Stimulated activated naive B cell treated with anti-CD40 and anti-IgM and Interleukin-4, amounts not matched to agents 10 μg/mL and 1 μg/mL and 100 μg/mL, for 72 hours (primary cell): ENCODE measurements at places on chromosomes 1 and 21.

- no peak for DNase-seq
- H3K36me3 ChIP-seq, result peaks cover 35% of the 10 kb centered on the region
- peak overlapping the region; percentile 100 for H3K27ac ChIP-seq
- peak overlapping the region; percentile 99 for H3K4me3 ChIP-seq
- no peaks in the 10 kb centered on the region for H3K27me3 ChIP-seq
- peaks cover 45% of the 10 kb centered on the region for H3K4me1 ChIP-seq
These were observed 544 bp upstream of the CCT8 start for GRCh38 chr21:29074007-29074376.

DNA sequence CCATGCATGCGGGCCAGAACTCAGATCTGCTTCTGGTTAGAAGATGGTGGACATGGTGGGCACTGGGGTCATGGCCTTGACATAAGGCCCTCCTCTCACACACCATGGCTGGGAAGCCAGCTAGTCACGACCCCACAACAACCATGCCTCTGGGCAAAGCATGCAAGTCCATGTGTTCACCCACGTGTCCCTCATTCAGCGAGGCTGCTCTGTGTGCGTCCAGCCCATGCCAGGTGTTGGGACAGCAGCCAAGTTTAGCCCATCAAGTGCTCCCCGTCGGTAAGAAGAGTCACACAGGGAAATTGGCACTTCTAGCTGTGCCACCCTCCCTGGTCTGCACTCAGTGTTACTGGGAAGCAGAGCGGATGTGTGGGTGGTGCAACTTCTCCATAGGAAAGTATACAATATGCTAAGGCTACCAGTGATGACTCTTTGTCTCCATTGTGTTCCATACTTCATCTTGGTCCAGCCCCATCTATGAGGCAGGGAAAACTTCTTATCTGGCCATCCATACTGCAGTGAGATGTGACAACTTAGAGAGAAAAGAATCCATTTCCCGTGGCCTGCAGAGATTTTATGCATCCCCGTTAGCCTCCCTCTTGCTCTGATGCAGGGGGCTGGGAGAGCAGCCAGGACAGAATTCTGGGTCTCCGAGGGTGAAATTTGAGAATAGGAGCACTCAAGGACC, 198.0 kb downstream of the GRIK3 start:
- no peak overlapping the region for H3K4me3 ChIP-seq
- DNase-seq, result no peak
- H3K27me3 ChIP-seq, result peaks cover 12% of the 10 kb centered on the region
- no peaks in the 10 kb centered on the region for H3K36me3 ChIP-seq
- H3K4me1 ChIP-seq, result no peaks in the 10 kb centered on the region

- H3K4me3 ChIP-seq, result no peak overlapping the region
- no peak for DNase-seq
- peaks cover 4% of the 10 kb centered on the region for H3K4me1 ChIP-seq
These were observed 315.0 kb upstream of the POU3F1 start for GRCh38 chr1:38361566-38361965.

- no peak for DNase-seq
- H3K27me3 ChIP-seq, result no peaks in the 10 kb centered on the region
- H3K27ac ChIP-seq, result no peak overlapping the region
- no peaks in the 10 kb centered on the region for H3K36me3 ChIP-seq
- H3K4me1 ChIP-seq, result no peaks in the 10 kb centered on the region
- no peak overlapping the region for H3K4me3 ChIP-seq
These were observed 409.6 kb upstream of the ZRANB2 start for GRCh38 chr1:71490432-71490831.

- peak overlapping the region; percentile 25 for H3K27ac ChIP-seq
- no peaks in the 10 kb centered on the region for H3K27me3 ChIP-seq
- H3K4me1 ChIP-seq, result peaks cover 35% of the 10 kb centered on the region
- H3K4me3 ChIP-seq, result no peak overlapping the region
These were observed 112.7 kb downstream of the VPS13D start for GRCh38 chr1:12342401-12343003.

DNA sequence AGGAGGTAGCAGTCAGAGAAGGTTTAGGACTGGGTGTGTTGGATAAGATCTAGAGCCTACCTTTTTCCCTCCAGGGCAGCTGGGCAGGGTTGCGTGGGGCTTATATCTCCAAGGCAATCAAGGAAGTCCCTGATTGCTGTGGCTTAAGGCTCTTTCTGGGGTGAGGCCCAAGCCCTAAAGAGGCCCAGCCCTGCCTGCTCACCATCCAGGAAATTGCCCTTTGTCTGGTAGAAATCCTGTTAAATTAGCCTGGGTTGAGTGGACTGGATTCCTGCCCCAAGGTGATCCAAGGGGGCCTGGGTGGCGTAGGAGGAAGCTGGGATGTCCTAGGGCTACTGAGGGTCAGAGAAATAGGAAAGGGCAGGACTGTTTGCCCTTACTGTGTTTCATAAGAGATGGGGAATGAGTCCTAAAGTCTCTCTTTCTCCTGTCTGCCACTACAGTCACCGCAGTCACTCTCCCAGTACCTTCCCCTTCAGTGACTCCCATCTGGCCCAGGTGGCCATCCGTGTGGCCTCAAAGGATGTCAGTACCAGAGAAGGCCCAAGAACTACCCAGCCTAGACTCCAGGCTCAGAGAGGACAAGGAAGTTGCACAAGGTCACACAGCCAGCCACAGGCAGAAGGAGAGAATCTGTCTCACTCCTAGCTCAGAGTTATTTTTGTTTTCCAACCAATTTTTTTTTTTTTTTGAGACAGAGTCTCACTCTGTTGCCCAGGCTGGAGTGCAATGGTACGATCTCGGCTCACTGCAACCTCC, 25.8 kb downstream of the MFSD2A start:
- no peak for DNase-seq
- no peak overlapping the region for H3K27ac ChIP-seq
- peaks cover 19% of the 10 kb centered on the region for H3K4me1 ChIP-seq
- no peaks in the 10 kb centered on the region for H3K27me3 ChIP-seq
- no peak overlapping the region for H3K4me3 ChIP-seq
- H3K36me3 ChIP-seq, result no peaks in the 10 kb centered on the region

DNA sequence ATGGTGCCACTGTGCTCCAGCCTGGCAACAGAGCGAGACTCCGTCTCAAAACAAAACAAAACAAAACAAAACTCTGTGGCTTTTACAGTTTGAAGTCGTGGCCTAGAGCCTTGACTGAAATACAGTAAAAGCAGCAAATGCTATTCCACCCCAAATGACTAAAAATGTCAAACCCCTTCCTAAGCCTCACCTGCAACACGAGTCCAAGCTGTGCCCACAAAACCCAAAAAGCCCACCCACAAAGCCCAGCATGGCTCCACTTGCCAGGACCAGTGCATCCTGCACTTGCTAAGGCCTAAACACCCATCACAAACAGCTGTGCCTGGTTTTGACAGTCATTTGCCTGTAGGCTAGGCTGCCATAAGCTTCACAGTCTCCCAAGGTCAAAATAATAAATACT, 21.3 kb downstream of the VAV3 start:
- H3K4me1 ChIP-seq, result peaks cover 39% of the 10 kb centered on the region
- DNase-seq, result no peak
- peaks cover 3% of the 10 kb centered on the region for H3K36me3 ChIP-seq
- H3K27me3 ChIP-seq, result no peaks in the 10 kb centered on the region
- no peak overlapping the region for H3K4me3 ChIP-seq
- no peak overlapping the region for H3K27ac ChIP-seq

DNA sequence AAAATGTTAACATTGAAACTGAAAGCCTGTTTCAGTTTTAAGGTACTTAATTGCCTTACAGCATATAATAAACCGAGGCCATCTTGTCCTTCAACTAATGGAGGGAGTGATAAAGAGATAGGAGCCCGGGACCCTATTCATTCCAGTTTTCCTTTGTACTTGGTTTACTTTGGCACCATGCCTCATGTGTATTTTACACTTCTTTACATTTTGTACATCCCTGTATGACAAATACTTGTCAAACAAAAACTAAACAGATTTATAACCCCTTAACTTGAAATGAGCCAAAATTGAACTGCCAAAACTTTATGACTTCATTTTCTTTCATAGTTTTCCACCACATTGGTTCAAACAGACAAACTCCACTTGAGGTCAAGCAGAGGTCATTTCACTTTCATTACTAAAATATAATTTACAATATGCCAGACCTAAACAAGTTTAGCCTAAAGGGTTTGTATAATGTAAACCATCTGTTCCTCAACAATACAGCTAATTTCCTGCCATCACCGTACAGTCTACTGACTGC, 30.9 kb upstream of the UBE2U start:
- DNase-seq, result no peak
- peaks cover 21% of the 10 kb centered on the region for H3K4me1 ChIP-seq
- H3K27ac ChIP-seq, result no peak overlapping the region
- H3K27me3 ChIP-seq, result peaks cover 7% of the 10 kb centered on the region
- H3K36me3 ChIP-seq, result peaks cover 6% of the 10 kb centered on the region

- no peak overlapping the region for H3K4me3 ChIP-seq
- H3K27ac ChIP-seq, result no peak overlapping the region
- DNase-seq, result no peak
- no peaks in the 10 kb centered on the region for H3K36me3 ChIP-seq
- no peaks in the 10 kb centered on the region for H3K4me1 ChIP-seq
- H3K27me3 ChIP-seq, result peaks cover 22% of the 10 kb centered on the region
These were observed 395.8 kb downstream of the PTPRU start for GRCh38 chr1:29631836-29632805.

DNA sequence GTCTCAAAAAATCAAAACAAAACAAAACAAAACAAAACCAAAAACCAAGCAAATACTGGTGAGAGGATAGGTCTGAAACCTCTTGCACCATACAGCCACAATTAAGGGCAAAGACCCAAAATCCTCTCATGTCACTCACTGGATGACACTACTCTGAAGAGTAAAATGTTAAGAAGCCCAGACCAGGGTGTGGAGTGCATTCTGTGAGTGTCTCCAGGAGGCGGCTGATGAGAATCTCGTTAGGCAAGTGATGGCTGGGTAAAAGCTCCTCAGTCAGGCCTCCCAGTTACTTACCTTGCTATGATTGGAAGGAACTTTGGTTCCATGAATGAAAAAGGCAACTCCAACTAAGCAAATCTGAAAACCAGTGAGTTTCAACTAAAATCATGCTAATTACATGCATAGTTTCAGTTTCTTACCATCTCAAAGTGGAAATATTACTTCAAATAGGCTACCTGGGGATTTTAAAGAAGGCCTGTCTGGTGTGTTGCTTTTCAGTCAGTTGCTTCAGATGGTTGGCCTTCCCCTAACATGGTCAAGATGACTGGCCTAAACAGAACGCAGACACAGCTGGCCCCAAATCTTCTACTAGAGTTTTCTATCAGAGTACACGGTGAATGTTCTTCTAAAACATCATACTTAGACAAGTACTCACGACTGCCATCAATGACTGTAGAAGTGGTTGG, 95.1 kb downstream of the KIAA0319L start:
- no peak overlapping the region for H3K4me3 ChIP-seq
- H3K4me1 ChIP-seq, result no peaks in the 10 kb centered on the region
- H3K36me3 ChIP-seq, result peaks cover 57% of the 10 kb centered on the region
- DNase-seq, result no peak
- H3K27ac ChIP-seq, result no peak overlapping the region
- no peaks in the 10 kb centered on the region for H3K27me3 ChIP-seq

DNA sequence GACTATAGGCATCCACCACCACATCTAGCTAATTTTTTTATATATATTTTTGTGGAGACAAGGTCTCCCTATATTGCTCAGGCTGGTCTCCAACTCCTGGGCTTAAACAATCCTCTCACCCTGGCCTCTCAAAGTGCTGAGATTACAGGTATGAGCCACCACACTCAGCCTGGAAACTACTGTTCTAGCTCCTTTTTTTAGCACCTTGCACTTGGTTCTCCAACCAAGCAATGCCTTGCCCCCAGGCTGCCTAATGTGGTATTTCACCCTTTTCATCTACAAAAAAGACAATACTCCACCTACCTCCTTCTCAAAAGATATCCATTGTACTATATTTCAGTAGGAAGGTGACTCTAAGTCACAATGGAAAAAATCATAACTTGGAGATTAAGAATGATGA, 6.7 kb downstream of the ARNT start:
- H3K36me3 ChIP-seq, result peaks cover 43% of the 10 kb centered on the region
- peaks cover 56% of the 10 kb centered on the region for H3K4me1 ChIP-seq
- DNase-seq, result no peak
- H3K27me3 ChIP-seq, result no peaks in the 10 kb centered on the region
- H3K27ac ChIP-seq, result no peak overlapping the region

DNA sequence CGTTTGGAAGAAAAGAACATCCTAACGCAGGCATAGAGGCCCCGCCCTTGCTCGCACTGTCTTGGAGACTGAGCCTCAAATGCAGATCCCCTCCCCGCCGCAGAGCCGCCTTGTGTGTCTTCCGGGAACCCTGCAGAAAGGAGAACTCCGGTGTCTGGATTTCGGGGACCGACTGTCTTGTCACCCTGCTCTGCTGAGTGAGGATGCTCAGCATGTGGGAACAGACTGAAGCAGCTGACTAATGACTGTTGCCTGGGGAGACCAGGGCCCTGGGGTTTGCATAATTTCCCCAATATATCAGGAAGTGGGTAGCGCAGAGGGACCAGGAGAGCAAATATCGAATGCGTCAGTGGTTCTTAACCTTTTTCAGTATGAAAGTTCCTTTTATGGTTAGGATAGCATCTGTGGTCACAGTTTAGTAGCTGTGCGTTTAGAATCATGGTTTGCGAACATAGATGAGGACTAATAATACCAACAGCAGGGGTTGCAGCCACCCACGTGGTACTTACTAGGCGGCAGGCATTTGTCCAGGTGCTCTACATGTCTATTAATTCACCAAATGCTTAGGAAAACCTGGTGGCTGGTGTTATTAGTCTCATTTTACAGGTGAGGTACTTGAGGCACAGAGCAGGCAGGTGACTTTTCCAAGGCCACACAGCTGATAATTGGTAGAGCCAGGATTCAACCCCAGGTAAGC, 14.3 kb downstream of the GPR137B start:
- H3K27me3 ChIP-seq, result no peaks in the 10 kb centered on the region
- H3K4me3 ChIP-seq, result peak overlapping the region; percentile 40
- H3K36me3 ChIP-seq, result peaks cover 75% of the 10 kb centered on the region
- DNase-seq, result peak; percentile 83
- H3K4me1 ChIP-seq, result peaks cover 57% of the 10 kb centered on the region

GRCh38 chr1:102872526-102872925, 235.8 kb downstream of the COL11A1 start:
- no peak overlapping the region for H3K27ac ChIP-seq
- H3K4me3 ChIP-seq, result no peak overlapping the region
- DNase-seq, result no peak
- H3K36me3 ChIP-seq, result no peaks in the 10 kb centered on the region
- no peaks in the 10 kb centered on the region for H3K4me1 ChIP-seq

GRCh38 chr1:2128189-2128901, 66.2 kb downstream of the FAAP20 start:
- H3K36me3 ChIP-seq, result no peaks in the 10 kb centered on the region
- no peak overlapping the region for H3K27ac ChIP-seq
- H3K4me3 ChIP-seq, result no peak overlapping the region
- H3K27me3 ChIP-seq, result no peaks in the 10 kb centered on the region
- H3K4me1 ChIP-seq, result peaks cover 61% of the 10 kb centered on the region
- DNase-seq, result no peak

- H3K4me1 ChIP-seq, result no peaks in the 10 kb centered on the region
- no peak overlapping the region for H3K27ac ChIP-seq
- peaks cover 28% of the 10 kb centered on the region for H3K36me3 ChIP-seq
- peaks cover 21% of the 10 kb centered on the region for H3K27me3 ChIP-seq
- no peak overlapping the region for H3K4me3 ChIP-seq
These were observed 19.5 kb downstream of the S100B start for GRCh38 chr21:46585191-46585953.

GRCh38 chr21:27291006-27291405, 324.1 kb upstream of the ADAMTS5 start:
- no peaks in the 10 kb centered on the region for H3K36me3 ChIP-seq
- no peak overlapping the region for H3K4me3 ChIP-seq
- H3K4me1 ChIP-seq, result no peaks in the 10 kb centered on the region
- DNase-seq, result no peak

GRCh38 chr21:44939532-44940115, at the start of gene SLX9:
TSS of gene SLX9 (plus strand) at chr21:44940029. CDS start at chr21:44940058, 29 bp downstream.
- H3K4me3 ChIP-seq, result peak within 1 kb of the TSS; percentile 89
- peak within 1 kb of the TSS; percentile 94 for H3K27ac ChIP-seq
- H3K36me3 ChIP-seq, result peaks cover 13% of the 10 kb centered on the region
- H3K4me1 ChIP-seq, result peaks cover 42% of the 10 kb centered on the region
